Mesothelial cell of epicardium (in vitro differentiated cells): ENCODE measurements at places on chromosomes 1 and 21. TPM values are rescaled to one million over a fixed set of nuclear protein-coding genes. Genes with fewer than 3 reads are reported as not detected.

- no peak for DNase-seq
These were observed 130.3 kb downstream of the CASZ1 start for GRCh38 chr1:10665930-10666850.

Gene USP48
- 79.8 to 88.7 TPM (median 86.5 TPM) in 3 replicates for total RNA-seq

GRCh38 chr1:150574260-150575071, 4.9 kb downstream of the MCL1 start:
- DNase-seq: no peak

- DNase-seq: no peak
These were observed 142.3 kb downstream of the DNM3 start for GRCh38 chr1:171983584-171983983.

DNA sequence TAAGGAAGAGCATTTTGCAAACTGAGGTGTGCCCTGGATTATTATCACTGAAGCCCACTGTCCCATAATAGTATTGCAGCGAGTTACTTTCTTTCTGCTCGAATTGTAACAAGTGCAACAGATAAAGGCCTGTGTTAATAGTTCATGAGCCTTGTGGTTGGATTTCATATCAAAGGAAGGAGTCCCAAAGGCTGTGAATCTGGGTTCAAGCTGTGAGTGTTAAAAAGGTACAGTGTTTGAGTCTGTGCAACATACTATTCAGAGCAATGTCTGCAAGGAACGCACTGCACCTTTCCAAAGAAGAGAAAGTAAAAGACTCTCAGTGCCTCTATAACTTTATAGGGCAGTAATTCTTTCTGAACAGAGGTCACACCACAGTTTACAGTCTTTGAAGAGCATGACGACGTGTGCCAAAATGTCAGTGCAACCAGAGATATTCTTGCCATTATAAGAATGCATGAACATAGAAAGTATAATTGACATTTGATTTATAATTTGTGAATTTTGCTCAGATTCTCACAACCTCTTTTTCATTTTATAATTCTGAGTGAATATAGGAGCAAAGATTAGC, 79.1 kb downstream of the CDC7 start:
- no peak for DNase-seq

GRCh38 chr1:60527567-60527966, 454.0 kb upstream of the C1orf87 start:
- DNase-seq: no peak

DNA sequence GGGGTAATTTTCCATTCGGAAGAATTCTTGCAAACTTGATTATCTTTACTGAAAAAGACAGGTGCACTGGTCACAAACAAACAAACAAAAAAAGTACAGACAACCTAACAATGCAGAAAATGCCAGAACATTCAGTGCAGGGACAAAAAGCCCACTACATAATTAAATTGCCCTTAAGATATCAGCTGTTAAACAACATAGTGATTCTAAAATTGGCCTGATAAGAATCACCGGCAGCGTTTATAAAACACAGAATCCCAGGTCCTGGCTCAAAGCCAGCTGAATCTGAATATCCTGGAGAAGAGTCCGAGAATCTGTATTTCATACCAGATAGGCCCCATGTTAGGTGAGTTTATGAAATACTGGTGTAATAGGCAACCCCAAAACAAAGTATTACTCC, 6.1 kb downstream of the PLPP3 start:
- DNase-seq: no peak

DNA sequence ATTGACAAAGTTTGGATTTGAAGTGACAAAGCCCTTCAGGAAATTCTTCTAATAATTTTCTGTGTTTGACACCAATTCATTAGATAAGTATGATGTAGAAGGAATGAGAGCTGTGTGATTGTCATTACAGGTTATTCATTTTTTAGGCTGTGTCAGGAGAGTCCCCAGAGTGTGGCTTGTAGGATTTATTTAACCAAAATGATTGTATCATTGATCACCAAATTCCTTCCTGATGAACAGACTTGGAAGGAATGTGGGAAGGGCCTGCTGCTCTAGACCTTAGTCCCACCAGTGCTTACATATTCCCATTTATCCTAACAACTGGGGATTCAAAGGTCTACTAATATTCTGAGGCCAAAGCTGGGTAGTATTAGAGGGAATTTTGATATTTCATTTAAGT, 383.3 kb upstream of the KAZN start:
- no peak for DNase-seq

Gene CFAP141
- total RNA-seq: not detected in 3 replicates

Gene SMCP
- total RNA-seq: not detected in 3 replicates

Gene KRTAP13-2
- not detected in 3 replicates for total RNA-seq

- no peak for DNase-seq
These were observed 210.0 kb downstream of the HLX start for GRCh38 chr1:221089273-221089672.

GRCh38 chr1:160569806-160570205, 9.5 kb downstream of the CD84 start:
- no peak for DNase-seq

DNA sequence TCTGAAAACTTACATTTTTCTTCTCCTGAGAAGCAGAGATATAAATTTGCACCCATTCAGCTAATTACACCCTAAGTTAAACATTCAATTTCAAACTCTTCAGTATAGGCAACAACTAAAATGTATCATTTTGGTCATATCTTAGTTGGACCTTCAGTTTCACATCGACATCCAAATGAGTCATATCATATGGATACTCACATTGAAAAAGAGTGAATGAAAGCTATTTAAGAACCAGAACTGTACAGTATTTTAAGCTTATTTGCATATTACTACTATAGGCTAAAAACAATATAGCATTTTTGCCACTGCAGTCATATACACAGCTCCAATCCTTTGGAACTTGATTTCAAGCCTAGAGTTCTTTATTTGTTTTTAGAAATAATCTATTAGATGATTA, 33.6 kb downstream of the USP25 start:
- DNase-seq: no peak

GRCh38 chr21:42393443-42393950, 2.4 kb downstream of the TMPRSS3 start:
- no peak for DNase-seq

- DNase-seq: no peak
These were observed 94.3 kb upstream of the MPC2 start for GRCh38 chr1:168031198-168031597.

DNA sequence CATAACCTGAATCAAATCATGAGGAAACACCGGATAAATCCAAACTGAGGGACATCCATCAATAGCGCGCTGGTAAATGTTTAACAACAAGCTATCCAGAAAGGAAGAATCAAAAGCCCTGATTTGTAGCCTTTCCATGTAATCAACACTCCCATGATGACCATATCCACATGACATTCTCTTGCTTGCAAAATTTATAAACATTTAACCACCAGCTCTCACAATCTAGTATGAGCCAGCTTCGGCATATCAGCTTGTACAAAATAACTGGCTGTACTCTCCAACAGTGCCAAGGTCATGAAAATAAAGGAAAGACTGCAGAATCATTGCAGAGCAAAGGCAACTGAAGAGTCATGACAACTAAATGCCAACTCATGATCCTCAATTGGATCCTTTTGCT, 15.7 kb downstream of the HSD11B1 start:
- no peak for DNase-seq

Gene TTC13
- total RNA-seq: 15.5 to 16.2 TPM (median 15.6 TPM) in 3 replicates

GRCh38 chr1:183161391-183161790, 24.7 kb upstream of the LAMC2 start:
- no peak for DNase-seq

DNA sequence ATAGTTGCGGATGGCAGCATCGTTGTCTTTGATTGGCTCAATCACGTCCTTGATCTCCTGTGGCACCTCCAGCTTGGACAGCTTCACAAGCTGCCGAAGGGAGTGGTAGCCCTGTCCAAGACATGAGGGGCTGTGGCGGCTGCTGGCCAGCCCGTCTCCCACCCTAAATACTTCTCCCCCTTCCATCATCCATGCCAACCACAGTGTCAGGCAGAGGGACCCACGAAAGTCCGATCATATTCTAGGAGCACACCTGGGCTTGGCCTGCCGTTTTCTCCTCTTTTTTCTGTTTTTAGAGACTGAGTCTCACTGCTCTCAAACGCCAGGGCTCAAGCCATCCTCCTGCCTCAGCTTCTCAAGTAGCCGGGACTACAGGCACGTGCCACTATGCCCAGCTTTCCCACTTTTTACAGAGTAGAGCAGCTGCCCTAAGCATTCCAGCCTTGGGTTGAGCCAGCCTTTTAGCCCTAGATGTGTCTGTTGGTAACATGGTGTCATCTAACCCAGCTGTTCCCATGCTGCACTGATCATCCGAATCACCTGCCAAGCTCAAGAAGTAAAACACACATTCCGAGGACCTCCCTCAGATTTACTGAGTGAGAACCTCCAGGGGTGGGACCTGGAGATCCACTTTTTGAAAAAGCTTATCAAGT, 10.4 kb downstream of the MTHFR start:
- DNase-seq: no peak

GRCh38 chr1:69592341-69592740, 24.6 kb downstream of the LRRC7 start:
- no peak for DNase-seq

DNA sequence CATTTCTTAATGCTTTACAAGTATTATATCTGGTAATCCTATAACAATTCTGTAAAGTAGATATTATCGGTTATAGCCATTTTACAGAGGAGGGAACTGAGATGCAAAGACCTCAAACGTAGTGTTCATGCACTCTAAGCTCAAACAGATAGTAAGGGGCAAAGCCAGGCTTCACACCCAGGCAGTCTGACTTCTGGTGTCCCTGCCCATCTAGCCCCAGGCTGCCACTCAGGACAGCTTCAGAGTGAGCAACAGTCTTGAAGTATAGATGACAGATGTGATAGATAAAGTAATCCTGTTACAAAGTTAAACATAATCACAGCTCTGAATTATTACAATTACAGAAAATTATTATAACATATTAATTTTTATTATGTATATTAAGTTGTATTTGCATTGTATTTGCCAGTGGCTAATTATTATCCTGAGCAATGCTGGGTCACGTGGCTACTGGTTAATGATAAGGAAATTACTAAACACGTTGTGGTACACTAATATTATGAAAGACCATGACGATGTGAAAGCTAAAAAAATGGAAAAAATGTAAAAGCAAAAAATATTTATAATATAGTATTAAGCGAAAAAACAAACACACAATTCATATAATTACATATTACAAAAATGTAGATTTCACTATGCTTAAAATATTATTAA, 6.1 kb upstream of the TRAF3IP3 start:
- no peak for DNase-seq

Gene KNCN
- total RNA-seq: not detected in 3 replicates

DNA sequence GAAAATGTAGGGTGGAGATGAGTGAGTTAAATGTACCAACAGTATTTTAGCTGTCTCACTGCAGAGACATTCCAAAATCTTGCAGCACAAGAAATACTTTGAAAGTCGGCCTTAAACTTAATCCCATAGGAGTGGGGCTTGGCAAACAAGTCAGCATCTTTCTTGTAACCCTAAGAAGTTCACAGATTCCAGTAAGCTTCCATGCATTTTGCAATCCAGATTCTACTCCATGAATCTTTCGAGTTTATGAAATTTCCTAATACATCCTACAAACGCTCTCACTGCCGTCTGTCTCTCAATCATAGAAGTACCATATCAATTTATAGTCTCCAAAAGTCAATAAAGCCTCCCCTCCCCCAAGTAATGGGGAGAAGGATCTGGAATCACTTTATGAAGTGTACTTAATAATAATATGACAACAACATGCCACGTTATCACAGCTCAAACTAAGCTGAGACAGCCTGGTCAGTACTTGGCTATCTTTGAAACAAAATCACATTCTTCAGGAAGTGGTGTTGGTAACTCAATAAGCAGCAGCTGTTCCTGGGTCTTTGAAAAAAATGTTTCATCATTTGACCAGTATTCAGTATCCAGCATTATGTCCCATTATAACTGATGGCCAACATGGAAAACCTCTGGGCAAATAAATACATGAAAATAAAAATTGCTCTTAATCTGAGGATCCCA, 317.4 kb upstream of the RUNX1 start:
- no peak for DNase-seq

DNA sequence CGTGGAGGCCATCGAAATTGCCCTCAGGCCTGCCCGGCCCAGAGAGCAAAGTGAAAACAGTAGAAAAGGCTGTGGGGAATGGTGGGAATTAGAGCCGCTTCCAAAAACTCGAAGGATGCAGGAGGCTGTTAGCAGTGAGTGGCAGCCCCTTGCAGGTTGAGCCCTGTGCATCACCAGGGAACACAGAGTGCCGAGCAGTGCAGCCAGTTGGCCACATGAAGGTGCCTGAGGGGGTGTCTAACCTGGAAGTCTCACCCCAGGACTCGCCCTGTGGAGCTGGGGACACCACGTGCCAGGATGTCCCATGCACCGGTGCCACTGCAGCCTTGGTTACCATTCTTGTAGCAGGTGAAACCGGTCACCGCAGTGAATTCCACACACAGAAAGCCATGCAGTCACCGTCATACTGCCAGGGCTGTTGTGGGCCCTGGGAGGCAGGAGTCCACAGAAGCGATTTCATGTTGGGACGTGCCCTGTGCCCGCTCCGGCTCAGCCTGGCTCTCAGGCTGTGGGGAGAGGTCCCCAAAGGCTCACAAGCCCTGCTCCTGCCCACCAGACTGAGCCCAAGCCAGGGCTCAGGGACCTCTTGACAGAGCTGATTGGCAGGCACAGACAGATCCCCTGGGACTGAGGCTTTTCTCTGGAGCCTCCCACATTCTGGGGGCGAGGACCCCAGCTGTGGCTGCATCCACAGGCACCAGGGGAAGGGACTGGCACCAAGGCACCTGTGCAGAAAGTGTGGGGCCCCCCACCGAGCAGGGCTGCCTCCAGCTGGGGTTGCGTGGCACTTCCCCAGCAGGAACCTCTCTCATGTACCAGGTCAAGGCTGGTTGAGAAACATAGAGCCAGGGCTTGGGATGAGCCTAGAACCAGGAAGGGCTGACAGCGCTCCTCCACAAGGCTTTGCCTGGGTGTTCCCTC, 16.7 kb upstream of the ACTRT2 start:
- DNase-seq: no peak

Gene SLC16A4
- total RNA-seq: 13.7 to 14.4 TPM (median 13.7 TPM) in 3 replicates

- DNase-seq: no peak
These were observed 74.7 kb downstream of the PSMG1 start for GRCh38 chr21:39108291-39109162.

Gene CFHR5
- not detected in 3 replicates for total RNA-seq

- DNase-seq: no peak
These were observed 286.0 kb downstream of the PLA2G4A start for GRCh38 chr1:187114792-187115191.

- no peak for DNase-seq
These were observed 34.7 kb downstream of the LRRC3 start for GRCh38 chr21:44489962-44490361.

- DNase-seq: no peak
These were observed 86.9 kb downstream of the KCNJ15 start for GRCh38 chr21:38343691-38344090.
